ENCODE measurements at places on chromosomes 7 and 10. TPM values are rescaled to one million over a fixed set of nuclear protein-coding genes. Genes with fewer than 3 reads are reported as not detected.

ZPBP gene
- not detected for total RNA-seq

HOXA10 gene
- 9.9 TPM for total RNA-seq

PPP1R3C gene
- total RNA-seq: 65.7 TPM

FGFR2 gene
- total RNA-seq: 90.4 TPM

LOXL4 gene
- total RNA-seq: 32.7 TPM

SFTPA1 gene
- total RNA-seq: not detected

PLEKHS1 gene
- 0.23 TPM for total RNA-seq

CALHM2 gene
- 2.1 TPM for total RNA-seq

OR6V1 gene
- not detected for total RNA-seq

TIAL1 gene
- 74.4 TPM for total RNA-seq

RAB18 gene
- total RNA-seq: 88.5 TPM

TYW1B gene
- 1.9 TPM for total RNA-seq

ZNF853 gene
- total RNA-seq: 9.0 TPM
